ENCODE measurements at places on chromosomes 1 and 21.
A peak's percentile ranks its signal among the peaks of the same experiment; 100 is the strongest.

DNA sequence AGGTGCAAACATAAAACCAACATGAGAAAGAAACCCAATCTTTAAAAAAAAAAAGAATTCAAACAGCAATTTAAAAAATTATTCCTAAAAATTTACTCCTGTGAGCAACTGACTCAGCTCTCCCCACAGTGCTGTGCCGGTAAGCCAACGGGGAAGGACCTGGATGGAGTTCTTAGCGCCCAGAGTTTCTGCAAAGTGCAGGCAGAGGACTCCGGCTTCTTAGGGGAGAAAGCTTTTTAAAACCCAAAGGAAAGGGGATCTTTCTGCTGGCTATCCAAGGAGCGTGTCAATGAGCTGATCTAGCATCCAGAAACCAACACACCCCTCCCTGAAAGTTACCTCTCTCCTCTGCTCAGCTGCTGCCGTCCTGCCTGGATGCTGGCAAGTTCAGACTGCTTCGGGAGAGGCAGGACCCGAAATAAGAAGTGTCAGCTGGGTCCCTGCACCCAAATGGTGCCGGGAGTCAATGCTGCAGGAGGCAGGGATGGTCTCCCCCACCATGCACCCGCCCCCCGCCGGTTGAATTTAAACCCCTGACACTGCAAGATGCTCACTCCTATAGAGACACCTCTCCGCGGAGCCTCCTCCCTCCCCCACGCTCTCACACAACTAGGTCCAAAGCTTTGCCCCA lies 32.2 kb upstream of the H6PD start:
- DNase-seq: no peak

- DNase-seq: no peak
These were observed 8.5 kb upstream of the BSND start for GRCh38 chr1:54989968-54990810.

DNA sequence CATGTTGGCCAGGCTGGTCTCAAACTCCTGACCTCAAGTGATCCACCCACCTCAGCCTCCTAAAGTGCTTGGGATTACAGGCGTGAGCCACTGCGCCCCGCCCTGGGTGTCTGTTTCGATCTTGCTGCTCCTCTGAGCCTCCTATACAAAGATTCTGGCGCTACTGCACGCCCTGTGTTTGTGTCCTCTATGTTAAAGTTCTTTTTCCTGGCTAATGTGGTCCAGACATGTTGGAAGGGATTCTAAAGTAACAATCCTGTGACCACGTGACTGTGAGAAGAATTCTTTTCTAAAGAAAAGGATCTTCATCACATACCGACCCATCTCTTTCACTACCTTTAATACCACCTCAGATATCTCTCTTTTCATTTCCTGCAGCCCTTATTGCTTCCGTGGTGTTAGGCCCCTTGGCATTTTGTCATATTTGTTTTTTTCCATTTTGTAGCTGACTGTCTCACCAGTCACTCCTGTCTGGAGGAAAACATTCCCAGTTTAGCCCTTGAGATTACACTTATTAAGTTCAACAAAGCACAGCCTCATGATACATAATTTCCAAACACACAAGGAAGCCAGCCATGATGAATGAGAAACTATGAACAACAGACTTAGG lies 27.2 kb upstream of the ENO1 start:
- DNase-seq: no peak

DNA sequence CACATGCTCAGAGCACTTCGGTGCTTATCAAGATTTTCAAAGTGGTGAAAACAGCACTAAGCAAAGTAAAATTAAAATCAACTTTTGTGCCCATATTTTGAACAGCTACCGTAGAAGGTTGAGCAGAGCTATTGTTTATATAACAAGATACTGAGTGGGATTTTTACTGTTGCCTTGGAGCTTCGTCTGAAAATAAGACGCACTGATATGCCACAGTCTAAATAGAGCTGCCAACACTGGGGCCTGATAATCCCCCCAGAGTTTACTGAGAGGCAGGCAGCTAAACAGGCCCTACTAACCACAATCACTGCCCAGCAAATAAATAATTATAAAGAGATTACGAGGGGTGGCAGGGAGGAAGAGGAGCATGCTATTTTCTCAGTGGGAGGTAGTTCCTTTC lies 650 bp upstream of the CCDC190 start:
- no peak for DNase-seq

DNA sequence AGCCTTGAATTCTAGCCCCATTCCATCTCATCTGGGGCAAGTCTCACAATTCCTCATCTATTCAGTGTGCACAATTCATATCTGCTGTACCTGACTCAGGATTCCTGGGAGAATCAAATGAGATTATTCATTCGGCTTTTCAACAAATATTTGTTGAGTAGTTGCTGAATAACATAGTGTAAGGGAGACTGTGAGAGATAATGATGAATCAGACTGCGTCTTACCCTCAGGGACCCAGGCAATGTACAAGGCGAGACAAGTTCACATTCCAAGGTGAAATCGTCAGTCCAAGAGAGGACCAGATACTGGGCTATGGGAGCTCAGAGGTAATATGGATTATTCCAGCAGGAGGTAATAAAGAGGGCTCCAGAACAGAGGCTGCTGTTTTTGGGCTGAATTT lies 67.8 kb upstream of the SMYD2 start:
- DNase-seq: no peak

DNA sequence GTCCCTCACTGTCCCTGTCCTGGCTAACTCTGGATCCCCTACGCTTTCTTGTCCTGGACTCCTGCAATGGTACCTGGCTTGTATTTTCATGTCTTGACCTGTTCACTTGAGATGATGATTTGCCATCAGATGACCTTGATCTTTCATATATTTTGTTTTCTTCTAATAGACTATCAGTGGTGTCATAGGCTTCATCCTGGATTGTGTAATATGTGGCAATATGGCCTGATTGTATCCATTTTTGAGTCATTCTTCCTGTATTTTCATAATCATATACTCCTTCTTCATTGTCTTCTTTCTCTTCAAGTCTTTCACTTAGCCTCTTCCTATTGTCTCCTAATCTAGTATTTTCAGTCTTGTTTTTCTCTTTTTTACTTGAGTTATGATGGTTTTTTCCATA lies 11.1 kb downstream of the FLG start:
- no peak for DNase-seq

DNA sequence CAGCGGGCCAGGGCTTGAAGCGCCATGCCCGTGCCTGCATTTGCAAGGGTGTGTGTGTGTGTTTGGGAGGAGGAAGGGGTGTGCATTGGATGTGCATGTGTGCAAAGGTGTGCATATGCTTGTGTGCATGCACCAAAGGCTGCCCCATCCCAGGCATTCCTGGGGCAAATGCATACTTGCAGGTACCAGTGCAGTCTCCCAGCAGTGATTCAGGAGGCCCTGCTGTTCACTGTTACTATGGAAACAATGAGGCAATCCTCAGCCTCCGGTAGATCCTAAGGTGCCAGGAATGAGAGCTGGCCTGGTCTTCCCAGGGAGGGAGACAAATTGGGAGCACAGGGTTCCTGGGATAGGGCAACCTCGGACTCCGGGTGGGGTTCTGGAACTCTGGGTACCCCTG lies 7.5 kb upstream of the FNDC5 start:
- peak; percentile 25 for DNase-seq

GRCh38 chr1:53391296-53391695 lies 63.4 kb upstream of the LRP8 start:
- no peak for DNase-seq

GRCh38 chr1:206738370-206739366 lies 31.9 kb upstream of the IL19 start:
- no peak for DNase-seq

DNA sequence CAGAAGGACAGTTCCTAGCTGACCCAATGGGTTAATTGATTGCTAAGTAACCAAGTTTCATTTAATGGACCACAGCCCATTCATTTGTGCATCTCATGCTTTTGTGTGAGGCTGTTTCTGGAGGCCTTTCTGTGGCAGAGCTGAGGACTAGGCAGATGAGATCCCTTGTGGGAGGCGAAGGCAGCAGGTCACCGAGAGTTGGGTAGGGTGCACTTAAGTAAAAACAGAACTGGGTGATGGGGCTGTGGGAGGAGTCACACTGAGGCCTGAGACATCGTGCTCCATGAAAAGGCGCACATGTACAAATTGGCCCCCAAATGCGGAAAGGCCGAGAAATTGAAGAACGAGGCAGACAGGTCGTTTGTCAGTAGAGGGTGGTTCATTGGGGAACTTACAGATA lies 60.9 kb downstream of the S100B start:
- no peak for DNase-seq

- no peak for DNase-seq
These were observed 121.4 kb downstream of the CCDC185 start for GRCh38 chr1:223514644-223515043.

Measured in NCI-H526 (cell line).